ENCODE measurements at places on chromosomes 13 and 19. TPM values are rescaled to one million over a fixed set of nuclear protein-coding genes. Genes with fewer than 3 reads are reported as not detected.

NCAN gene
- 0.16 TPM for total RNA-seq

- H3K36me3 ChIP-seq = no peaks in the 10 kb centered on the region
- H3K4me1 ChIP-seq = no peaks in the 10 kb centered on the region
- H3K27me3 ChIP-seq = no peaks in the 10 kb centered on the region
- H3K27ac ChIP-seq = no peak overlapping the region
- H3K4me3 ChIP-seq = no peak overlapping the region
These were observed 65.2 kb downstream of the MICU2 start for GRCh38 chr13:21538753-21539152.

DNA sequence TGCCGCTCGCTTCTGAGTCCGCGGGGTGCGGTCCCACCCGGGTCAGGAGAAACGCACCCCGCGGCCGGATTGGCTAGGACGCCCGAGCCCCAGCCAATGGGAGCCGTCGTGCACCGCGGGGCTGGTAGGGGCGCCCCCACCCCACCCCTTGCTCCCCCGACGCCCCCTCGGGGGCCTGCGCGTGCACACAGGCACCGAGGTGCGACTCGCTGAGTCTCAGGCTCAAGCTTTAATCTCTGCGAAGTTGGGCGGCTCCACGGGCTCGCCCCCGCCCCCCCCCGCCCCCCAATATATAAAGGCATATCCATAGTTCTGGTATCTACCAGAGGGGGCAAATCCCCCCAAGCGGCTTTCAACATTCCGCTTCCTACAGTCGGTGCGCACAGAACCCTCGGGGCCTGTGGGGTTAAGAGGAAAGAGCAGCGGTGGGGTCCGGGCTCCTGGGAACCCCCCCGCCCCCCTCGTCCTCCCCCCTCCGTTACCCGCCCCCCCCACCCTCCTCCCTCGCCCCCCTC is at the start of gene COX6B2:
Gene COX6B2 (minus strand): TSS at position 22 of the 515 bp plus-strand sequence. CDS start 198 bp downstream, outside the sequence.
- peak within 1 kb of the TSS; percentile 50 for H3K4me3 ChIP-seq
- H3K4me1 ChIP-seq = peaks cover 21% of the 10 kb centered on the region
- H3K27ac ChIP-seq = no peak within 1 kb of the TSS
- no peak for DNase-seq
- H3K27me3 ChIP-seq = peaks cover 63% of the 10 kb centered on the region

- no peak overlapping the region for H3K4me3 ChIP-seq
- H3K36me3 ChIP-seq = no peaks in the 10 kb centered on the region
- no peak for DNase-seq
- H3K27ac ChIP-seq = no peak overlapping the region
These were observed 3.6 kb downstream of the TMEM161A start for GRCh38 chr19:19134687-19135158.
